ENCODE measurements at places on chromosomes 2 and 18.

DNA sequence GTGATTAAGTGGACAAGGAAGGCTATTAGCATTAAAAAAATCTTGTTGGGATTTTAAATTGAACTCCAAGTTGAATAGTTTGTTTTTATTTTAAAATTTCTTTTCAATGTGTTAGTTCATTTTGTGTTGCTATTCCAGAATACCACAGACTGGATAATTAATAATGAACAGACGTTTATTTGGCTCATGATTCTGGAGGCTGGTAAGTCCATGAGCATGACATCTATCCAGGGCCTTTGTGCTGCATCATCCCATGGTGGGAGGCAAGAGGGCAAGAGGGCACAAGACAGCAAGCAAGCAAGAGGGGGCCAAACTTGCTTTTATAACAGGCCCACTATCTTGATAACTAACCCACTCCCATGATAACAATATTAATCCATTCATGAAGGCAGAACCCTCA, 22.5 kb downstream of the CCDC85A start:
- DNase-seq: no peak

GRCh38 chr2:10266133-10266620, 36.5 kb upstream of the HPCAL1 start:
- no peak for DNase-seq

DNA sequence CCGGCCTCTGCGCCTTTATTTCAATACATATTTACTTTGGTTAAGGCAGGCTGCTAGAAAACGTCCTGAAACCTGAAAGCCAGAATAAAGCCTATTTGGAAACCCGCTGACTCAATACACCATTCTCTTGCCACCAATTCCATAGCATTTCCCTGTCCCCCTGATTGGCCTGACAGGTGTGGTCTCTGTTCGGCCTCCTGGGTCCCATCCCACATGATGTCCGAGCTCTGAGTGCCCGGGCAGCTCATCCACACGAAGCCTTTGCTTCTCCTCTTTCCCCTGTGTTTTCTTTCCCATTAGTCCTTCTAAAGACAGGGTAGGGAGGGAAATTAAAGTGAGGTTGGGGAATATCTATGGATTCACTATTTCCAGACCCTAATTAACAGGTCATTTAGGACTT, 42.6 kb upstream of the ZNF516 start:
- no peak for DNase-seq

DNA sequence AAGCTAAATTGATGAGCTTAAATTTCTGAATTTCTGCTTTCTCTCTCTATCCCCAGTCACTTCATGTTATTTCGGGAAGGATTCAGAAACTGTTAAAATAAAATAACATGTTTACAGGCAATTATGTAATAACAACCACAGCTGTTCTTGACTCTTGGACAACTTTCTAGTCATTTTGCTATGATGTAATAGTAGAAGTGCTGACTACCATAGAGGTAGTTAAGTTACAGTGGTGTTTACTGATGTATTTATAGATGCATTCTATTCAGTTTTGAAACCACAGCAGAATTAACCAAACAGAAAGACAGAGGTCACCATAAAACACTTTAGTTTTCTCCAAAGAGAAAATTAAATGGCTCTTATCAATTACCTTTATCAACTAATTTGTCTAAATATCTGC, 1292.0 kb upstream of the CHAC2 start:
- DNase-seq: no peak

DNA sequence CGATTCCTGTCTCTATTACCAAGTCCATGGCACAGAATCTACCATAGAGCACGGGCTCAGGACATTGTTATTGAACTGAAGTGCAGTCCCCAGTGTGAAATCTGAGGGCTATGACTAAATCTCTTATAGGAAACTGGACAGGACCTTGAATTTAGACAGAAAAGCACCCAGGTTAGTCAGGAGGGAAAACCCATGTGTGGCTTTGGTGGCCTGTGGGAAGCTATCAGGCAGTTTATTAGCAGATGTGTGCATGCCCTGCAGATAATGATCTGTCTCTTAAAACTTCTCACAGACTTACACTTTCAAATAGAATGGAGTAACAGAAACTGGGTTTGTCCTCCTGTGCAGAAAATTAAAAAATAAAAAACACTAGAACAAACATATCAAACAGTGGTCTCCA, 610.0 kb upstream of the RAB6C start:
- DNase-seq: no peak

DNA sequence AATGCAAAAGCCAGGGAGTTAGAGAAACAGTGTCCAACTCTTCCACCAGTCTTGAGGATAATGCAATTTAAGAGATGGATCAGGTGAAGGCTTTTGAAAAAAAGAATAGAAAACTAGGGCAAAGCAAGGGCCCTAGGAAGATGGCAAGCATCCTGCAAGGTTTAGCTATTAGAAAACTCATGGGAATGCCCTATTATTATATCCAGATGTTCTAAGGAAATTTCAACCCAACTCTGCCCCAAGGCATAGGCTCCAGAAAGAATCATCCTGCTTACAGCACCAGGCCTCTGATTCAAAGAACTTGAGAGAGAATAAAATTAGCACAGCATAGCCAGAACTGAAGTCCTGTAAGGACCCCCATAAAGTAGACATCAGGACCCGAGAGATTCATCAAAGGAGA, 68.1 kb downstream of the EN1 start:
- no peak for DNase-seq

DNA sequence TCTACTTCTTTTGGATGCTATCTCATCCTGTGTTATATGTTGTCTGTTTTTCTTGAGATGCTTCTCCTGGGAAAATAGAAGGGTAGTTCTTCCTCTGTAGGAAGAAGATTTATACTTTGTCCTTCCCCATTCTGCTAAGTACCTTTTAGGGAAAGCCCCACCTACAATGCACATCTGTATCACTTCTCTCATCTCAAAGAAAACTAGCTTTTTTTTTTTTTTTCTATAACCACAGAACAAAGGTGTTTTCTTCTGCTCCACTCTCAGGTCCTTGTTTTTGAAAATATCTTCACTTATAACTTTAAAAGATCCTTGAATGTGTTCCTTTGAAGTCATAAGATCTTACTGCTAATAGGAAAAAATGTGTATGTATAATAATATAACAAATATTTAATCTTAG, 30.8 kb downstream of the CCDC150 start:
- no peak for DNase-seq

GRCh38 chr2:94876523-94876863, 5.3 kb downstream of the TEKT4 start:
- no peak for DNase-seq

DNA sequence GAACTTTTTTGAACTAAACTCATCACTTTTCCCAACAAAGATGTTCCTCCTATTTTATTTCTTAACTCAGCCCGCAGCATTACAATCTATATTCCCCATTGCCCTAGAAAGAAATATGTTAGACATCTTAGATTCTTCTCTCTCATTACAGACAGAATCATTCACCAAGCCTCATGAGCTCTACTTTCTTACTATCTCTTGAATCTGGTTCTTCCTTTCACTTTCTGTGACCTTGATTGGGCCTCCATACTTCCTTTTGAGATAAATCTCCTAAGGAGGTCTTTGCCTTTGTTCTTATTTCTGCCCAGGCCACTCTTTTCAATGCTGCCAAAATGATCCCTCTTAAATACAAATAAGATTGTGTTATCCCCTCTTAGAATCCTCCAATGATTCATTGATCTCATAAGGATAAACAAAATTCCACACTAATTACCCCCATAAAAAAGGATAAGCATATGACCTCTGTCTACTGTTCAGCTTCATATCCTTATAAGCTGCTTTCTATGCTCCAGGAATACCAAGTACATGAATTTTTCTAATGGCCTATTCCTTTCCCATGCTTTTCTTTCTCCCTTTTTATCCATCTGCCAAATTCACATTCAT, 400.0 kb downstream of the ARHGAP15 start:
- DNase-seq: no peak

GRCh38 chr2:237980751-237981150, 13.9 kb downstream of the UBE2F start:
- no peak for DNase-seq
